ENCODE measurements at places on chromosomes 6 and 20.
A peak's percentile ranks its signal among the peaks of the same experiment; 100 is the strongest.

- no peak for DNase-seq
These were observed 23.4 kb upstream of the RNF144B start for GRCh38 chr6:18363746-18364145.

DNA sequence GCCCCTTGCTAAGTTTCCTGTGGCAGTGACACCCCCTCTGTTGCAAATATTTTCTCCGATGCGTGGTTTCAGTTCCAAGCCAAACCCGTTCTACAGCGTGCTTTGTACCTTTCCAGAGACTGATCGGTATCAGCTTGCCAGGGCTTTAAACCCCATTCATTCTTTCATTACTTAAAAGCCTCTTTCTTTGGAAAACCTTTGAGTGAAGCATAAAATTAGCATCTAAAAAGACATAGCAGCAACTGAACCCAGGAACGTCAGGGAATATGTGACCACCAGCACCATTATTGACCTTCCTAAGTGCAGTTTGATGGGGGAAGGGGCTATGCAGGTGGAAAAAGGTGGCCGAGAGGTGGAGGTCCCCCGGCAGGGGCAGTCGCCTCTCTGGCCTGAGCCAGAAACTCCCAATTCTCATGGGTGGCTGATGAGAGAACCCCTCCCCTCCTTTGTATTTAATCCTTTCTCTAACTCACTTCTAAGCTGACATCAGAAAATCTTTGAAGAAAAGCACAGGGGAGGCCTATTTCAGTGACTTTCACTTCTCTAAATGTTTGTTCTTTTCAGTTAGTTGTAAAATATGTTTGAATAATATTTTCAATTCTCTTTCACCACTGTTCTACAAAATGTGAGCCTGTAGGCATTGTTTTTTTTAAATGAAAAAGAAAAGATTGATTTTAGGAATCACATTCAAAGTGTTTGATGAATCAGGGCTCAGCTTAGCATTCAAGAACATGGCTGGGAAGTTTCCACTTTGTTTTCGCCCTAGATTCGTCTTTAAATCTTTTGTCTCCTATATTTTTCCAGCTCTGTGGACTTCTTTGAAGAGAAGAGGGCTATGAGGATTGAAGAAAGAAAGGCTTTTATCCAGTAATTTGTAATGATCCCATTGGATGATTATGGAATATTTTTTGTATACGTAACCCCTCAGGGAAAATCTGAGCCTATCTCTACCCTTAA, 89.2 kb downstream of the RSPH3 start:
- no peak for DNase-seq

DNA sequence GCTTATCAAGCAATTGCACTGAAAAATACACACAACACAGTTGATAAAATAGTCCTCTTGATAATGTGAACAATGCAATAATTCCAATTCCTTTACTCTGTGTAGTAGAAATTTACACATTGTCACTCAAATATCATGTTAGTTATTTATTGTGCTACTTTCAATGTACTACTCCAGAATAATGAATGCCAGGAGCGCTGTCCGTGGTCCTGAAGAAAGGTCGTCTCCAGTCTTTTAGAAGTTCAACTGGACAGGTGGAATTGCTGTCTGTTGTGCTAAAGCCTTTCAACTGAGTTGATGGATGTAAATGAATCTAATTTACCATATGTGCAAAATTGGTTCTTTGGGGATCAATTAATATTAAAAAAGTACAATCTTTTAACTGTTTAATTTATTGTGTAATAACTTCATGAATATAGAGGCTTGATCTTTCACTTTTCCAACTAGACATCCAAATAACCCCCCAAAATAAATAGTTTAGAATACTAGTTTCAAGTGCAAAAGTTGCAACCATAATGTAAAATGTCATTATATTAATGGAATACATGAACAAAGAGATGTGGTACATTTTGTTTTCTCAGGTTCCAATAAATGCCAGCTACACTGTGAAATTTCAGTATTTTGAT, 3.2 kb downstream of the GRIK2 start:
- no peak for DNase-seq

- no peak for DNase-seq
These were observed 7.5 kb upstream of the FOXP4 start for GRCh38 chr6:41538556-41539182.

DNA sequence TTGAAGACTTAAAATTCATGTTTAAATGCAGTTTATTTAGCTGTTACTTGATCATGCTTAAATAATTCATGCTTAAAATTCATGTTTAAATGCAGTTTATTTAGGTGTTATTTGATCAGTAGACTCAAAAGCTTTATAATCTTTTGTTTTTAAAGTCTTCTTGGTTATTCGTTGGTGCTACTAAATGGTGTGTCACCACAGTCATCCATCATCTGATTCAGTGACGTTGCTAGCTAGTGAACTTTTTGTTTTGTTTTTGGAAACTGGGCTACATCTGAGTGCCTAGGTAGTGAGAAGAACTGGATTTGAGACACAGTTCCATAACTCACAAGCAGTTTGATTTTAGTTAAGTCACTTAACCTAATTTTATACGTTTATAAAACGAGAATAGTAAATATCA, 20.9 kb downstream of the SCAF8 start:
- DNase-seq: no peak

- DNase-seq: no peak
These were observed 444.2 kb upstream of the JAG1 start for GRCh38 chr20:11117808-11118528.

- DNase-seq: no peak
These were observed 22.3 kb upstream of the AVP start for GRCh38 chr20:3106658-3107463.

DNA sequence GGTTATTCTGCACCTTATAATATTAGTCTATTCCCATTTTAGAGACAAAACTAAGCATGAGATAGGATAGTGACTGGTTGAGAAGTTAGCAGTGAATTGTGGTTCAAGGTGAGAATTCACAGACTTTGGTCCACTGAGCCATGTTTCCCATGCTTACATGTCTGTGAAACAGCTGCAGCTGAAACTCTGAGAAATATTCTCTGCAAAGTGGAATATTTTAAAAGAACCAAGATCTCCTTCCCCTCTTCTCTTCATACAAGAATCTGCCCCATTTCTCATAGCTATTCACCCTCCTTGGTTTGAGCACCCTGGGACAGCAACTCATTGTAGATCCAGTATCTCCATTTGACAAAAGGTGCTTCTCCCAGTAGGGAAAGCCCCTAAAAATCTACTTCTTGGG, 70.2 kb upstream of the TMEM170B start:
- no peak for DNase-seq

DNA sequence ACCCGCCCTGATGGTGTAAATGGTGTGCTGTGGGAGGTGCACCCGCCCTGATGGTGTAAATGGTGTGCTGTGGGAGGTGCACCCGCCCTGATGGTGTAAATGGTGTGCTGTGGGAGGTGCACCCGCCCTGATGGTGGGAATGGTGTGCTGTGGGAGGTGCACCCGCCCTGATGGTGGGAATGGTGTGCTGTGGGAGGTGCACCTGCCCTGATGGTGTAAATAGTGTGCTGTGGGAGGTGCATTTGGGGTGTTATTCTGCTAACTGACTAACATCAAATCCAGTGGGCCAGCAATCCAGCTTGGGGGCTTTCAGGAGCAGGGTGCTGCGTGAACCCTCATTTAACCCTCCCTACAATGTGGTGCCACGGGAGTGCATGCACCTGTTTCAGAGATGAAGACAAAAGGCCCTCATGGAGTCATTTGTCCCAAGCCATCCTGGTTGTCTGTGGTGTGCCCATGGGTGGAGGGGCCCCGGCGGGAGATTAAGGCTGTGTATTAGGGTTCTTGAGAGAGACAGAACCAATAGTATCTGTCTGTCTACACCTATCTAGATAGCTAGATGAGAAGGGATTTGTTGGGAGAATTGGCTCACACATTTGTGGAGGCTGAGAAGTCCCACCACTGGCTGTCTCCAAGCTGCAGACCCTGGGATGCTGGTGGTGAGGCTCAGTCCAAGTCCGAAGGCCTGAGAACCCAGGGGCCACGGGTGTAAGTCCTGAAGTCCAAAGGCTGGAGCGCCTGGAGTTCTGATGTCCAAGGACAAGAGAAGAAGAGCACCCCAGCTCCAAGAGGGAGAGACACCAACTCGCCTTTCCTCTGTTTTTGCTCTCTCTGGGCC, 39.2 kb downstream of the TMEM242 start:
- DNase-seq: no peak

DNA sequence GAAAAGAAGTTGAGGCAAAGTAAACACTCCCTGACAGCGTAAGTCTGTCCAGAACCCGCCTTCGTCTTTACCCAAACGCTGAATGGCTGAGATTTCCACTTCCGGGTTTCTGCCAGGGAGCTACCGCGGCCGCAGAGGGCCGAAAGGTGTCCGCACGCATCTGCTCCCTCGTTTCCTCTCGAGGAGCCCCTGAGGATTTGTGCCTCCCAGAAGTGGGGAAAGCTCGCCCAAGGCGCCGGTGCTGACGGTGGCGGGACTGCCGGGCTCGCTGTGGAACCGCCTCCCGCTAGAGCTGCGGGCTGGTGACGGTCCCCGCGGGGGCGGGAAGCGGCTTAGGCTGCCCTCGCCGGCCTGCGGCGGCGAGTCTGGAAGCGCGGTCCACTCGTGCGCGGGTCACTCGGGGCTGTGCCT, 1760.2 kb upstream of the DEFB115 start:
- DNase-seq: peak; percentile 61

DNA sequence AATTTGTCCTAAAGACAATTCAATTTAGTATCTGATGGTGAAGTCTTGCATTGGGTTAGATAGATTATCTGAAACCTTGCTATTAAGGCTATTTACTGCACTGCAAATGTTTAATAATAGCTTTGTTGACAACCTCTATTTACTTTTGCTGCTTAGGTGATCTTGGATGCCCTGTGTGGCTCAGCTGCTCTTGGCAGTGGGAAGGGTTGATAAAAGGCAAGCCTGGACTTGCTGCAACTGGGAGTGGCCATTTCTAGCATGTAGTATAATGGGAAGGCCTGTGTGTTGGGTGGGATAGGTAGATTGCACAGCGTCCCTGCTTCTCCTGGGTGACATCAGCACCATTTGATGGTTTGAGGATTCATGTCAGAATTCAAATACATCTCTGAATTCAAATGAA, 49.1 kb downstream of the ARMC2 start:
- no peak for DNase-seq

GRCh38 chr6:119034827-119035458, 43.5 kb downstream of the FAM184A start:
- no peak for DNase-seq

DNA sequence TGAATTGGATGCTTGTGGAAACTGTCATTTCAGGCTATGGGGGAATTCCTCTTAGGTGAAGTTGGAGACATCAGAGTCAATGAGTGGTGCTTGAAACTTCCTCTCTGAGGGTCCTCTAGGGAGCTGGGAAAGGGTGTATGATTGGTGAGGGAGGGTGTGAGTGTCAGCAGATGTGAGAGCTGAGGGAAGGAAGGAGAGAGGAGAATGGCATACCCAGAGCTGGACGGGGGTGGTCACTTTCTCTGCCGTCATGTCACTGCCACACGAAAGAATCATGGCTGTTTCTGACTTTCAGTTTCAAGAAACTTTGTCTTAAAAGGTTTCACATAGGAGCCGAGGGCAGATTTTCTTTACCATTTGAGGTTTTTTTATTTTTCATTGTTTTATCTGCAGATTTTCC, 50.3 kb downstream of the DEK start:
- DNase-seq: no peak

Data from upper lobe of right lung (tissue), 1 donor.